Stimulated activated CD4-positive, alpha-beta T cell treated with anti-CD3 and anti-CD28 coated beads, Interleukin-12 subunit alpha, Interleukin-12 subunit beta, amount 100 ng/mL, for 24 hours (primary cell): ENCODE measurements at places on chromosomes 7 and 10.

DNA sequence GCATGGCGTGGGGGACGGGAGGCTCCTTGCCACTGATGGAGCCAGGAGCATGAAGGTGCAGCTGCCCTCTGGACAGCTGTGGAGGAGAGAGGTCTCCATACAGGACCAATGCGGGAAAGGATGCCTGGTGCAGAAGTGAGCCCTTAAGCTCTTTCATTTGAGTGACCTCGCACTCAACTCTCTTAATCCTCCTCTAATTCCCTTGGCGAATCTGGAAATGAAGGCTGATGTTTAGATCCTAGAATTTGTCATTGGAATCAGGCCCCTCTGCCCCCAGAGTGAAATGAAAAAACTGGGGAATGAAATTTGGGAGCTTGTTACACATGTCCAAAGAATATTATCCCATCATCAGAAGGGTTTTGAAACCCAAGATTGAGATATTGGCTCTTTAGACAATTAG lies 639.5 kb downstream of the LRMDA start:
- DNase-seq, result no peak

DNA sequence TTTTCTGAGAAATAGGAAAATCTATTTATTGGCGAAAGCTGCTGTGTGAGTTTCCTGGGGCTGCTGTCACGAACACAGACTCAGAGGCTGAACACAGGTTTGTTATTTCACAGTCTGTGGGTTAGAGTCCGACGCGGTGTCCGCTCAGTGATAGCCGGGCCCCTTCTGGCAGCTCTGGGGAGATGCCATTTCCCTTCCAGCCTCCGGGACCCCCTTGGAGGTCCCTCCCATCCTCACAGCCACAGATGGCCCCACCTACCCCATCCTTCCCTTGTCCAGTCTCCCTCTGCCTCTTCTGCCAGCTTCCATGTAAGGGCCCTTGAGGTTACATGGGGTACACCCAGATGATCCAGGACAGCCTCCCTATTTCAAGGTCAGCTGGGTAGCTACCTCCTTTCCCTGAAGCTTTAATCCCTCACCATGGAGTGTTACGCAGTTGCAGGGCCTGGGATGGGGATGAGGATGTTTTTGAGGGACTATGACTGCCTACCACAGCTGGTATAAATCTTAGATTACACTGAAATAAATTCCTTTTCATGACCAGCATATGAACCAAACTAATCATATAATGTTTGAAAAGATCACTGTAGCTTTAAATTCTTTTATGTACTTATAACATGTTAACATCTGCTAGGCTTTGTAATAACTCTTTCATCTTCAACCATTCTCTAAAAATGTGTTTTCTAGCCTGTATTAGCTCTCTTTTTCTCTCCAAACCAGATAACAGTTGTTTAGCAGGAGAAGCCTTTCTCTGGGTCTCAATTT lies 98.5 kb downstream of the WDR37 start:
- DNase-seq, result no peak

- DNase-seq, result no peak
Observed at GRCh38 chr7:49703337-49703736, 70.1 kb upstream of the VWC2 start.

DNA sequence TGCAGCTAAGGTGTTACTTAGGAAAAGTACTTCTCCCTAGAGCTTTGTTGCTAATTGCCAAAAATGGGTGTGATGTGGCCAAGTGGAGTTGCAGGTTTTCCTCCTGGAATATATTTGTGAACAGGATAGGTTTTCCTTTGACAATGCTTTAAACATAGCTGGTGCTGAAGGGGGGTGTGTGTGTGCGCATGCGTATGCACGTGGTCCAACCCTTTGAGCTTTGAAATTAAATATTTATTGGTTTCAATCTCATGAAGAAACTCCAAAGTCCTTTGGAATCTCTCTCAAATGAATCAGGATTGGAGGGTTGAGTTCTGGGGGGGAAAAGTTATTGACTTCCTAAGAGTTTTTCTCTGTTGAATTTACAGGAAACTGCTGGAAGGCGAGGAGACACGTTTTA lies 11.1 kb downstream of the INA start:
- no peak for DNase-seq

GRCh38 chr10:33120700-33121099 lies 162.7 kb upstream of the ITGB1 start:
- DNase-seq, result no peak
